Left colon (tissue), 2 donors: ENCODE measurements at places on chromosomes 3 and 15. TPM values are rescaled to one million over a fixed set of nuclear protein-coding genes. Genes with fewer than 3 reads are reported as not detected.

The SLC2A2 gene
- total RNA-seq: not detected

The CKMT1A gene
- total RNA-seq: 162 TPM

The RTP1 gene
- not detected for total RNA-seq

The DAZL gene
- total RNA-seq: not detected

The TM4SF1 gene
- total RNA-seq: 83.9 TPM

GRCh38 chr15:81529481-81529880 lies 155.5 kb upstream of the TMC3 start:
- DNase-seq: no peak

DNA sequence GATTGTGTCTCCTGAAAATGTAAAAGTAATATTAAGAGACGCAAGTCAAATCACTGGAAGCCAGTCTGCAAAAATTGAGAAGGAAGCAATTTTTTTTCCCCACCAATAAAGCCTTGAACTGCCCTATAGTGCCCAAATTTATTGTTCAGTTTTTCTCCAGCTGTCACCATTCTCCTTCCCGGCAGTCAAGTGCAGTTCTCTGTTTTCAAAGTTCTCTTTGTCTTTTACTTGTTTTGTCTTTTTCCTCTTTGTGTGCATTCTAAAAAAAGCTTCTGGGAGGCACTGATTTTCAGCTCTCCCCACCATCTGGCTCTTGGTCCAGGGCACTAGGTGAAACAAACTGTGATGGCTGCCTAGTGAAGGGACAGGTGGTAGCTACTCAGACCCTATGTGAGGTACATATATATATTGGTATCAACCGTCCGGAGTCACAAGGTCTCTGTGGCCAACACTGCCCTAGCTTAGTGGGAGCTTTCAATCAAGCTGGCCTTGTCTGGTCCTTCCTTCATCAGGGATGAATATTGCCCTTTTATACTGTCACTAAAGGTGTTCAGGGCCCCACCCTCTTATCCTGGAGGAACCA lies 6.1 kb upstream of the CLRN1 start:
- DNase-seq: no peak

- DNase-seq: no peak
Observed at GRCh38 chr3:49104052-49104426, 518 bp downstream of the QARS1 start.

DNA sequence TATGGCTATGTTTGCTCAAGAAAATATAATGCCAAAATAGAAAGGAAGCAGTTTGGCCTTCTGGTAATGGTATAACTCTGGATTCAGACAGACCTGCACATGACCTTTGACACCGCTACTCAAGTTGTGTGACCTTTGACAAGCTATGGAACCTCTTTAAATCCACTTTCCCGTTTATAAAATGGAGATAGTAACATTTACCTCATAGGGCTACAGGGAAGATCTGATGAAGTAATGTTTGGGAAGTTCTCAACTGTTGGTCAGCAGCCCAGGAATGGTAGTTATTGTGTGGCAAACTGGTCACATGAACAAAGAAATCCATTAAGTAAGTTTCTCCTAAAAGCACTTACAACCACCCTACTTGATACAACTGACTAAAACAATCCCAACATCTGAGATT lies 95.1 kb upstream of the PHLDB2 start:
- DNase-seq: no peak

DNA sequence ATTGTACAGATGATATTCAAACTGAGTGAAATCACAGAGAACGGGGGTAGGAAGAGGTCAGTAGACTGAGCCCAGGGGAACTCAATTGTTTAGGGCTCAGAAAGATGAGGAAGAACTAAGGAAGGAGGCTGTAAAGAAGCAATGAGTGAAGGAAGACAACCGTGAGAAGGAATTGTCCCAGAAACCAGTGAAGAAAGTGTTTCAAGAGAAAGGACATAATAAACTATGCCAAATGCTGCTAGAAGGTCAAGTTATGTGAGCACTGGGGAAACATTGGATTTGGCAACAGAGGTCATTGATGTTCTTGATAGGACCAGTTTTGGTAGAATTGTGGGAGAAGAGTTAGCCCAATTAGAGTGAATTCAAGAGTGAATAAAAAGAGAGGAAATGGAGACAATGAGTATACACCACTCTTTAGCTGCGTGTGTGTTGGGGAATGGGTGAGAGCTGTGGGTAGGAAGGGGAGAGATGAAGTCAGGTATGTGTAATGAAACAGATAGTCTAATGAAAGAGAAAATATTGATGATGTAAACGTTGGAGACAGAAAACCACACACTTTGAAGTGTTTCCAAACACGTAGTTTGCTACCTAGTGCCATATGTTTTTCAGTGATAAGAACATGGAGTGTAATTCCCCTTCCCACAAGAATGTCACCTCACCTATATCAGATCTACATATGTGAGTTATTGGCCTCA lies 42.5 kb upstream of the MME start:
- no peak for DNase-seq

DNA sequence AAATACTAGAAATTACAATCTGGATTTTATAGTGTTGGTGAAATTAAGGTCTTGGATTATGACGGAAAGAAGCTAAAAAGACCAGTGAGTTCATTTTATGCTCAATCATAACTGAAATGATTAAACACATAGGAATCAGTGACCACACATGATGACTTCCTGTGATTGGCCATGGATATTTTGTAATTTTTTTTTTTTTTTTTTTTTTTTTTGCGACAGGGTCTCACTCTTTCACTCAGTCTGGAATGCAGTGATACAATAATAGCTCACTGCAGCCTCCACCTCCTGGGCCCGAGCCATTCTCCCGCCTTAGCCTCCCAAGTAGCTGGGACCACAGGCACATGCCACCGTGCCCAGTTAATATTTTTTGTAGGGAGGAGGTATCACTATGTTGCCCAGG lies 47.4 kb downstream of the PAQR5 start:
- no peak for DNase-seq

- no peak for DNase-seq
Observed at GRCh38 chr15:80749589-80749988, 29.6 kb upstream of the CEMIP start.

DNA sequence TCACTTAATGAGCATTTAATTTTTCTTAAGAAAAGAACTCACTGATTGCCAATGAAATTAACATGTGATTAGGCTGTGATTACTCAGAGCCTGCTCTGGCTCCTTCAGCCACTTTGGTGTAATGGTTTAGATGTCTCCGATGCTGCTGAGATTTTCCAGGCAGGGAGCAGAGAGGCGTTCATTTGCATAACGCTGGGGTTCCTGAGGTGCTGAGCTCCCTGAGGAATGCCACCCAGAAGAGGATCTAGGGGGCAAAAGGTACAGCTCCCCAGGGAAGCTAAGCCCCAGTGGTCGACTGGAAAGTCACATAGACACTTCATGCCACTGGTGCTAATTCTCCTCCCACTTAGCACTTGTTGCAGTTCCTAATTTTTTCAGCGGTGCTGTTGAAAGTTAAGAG lies 119.5 kb downstream of the USP13 start:
- DNase-seq: no peak

- no peak for DNase-seq
Observed at GRCh38 chr3:45134758-45135521, 11.2 kb downstream of the CDCP1 start.

DNA sequence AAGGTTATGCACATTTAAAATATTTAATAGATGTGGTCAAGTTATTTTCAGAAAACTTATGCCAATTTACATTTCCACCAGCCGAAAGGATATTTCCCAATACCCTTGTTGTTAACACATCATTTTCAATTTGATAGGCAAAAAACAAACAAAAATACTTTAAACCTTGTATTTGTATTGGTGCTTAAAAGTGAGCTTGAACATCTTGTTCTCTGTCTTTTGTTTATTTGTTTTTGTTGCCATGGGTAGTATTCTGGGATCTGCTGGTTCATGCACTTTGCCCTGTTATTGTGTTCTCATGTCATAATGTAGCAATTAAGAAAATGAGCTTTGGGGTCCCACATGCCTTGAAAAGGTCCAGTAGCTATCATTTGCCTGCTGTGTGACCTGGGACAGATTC lies 191.4 kb downstream of the LRTM1 start:
- DNase-seq: no peak

DNA sequence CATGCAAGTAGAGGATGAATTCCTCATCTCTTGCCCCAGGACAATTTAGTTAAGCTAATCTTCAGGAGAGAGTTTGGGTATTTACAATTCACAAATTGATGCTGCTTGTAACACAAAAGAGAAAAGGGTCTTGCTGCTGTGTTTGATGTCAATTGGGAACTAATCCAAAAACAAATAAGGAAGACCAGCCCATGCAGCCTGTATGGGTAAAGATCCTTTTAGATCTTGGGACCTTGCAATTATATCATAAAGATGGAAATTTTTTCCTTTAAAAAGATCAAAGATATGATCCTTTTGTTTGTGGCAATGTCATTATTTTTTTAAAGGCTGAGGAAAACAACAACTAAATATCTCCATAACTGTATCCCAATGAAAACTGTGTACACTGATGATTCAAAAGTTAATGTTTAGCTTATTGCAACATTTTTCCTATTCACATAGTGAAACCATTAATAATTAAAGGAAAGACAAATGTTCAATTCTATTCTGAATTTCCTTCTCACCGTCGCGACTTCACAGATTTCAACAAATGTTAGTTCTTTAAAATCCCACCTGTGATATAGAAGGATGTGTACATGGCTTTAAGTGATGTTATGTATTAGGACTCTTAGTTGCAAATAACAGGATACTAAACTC lies 40.2 kb downstream of the TMEM212 start:
- DNase-seq: no peak

DNA sequence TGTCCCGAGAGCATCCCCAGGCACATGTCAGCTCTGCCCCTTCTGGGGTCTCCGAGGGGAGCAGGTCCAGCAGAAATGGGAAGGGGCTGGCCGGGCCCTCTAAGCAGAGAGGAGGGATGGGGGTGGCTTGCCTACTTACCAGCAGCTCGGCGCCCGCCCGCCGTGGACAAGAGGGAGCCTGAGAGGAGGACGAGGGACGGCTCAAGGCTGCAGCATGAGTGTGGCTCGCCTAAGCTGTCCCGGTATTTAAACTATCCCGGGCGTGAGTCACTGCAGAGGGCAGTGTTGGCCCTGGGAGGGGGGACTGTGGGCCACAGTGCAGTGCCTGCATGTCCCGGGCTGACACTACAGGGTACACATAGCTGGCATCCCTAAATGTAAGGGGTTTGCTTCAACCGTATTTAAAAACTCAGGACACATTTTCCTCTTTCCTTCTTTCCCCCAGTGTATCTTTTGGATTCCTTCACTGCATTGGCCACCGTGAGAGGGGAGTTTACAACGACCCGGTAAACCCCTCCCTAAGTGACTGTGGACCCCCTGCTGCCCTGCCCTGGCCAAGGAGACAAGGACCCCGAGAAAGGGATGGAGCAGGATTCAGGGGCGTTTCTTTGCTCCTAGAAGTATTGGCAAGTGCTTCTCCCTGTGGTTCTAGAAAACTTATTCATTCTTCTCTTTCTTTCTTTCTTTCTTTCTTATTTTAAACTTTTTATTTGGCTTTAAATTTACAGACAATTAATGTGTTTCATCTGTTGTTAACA lies at the start of gene LRRC15:
TSS of gene LRRC15 (minus strand) at position 222 of the 758 bp plus-strand sequence. CDS start 8,700 bp downstream, outside the sequence.
- DNase-seq: no peak
